Thyroid gland (tissue), 4 donors: ENCODE measurements at places on chromosomes 7 and 10. TPM values are rescaled to one million over a fixed set of nuclear protein-coding genes. Genes with fewer than 3 reads are reported as not detected.
A peak's percentile ranks its signal among the peaks of the same experiment; 100 is the strongest.

Gene SLC13A1
- total RNA-seq: not detected

GRCh38 chr10:69096045-69096444 lies 8.1 kb downstream of the SRGN start:
- DNase-seq: no peak

DNA sequence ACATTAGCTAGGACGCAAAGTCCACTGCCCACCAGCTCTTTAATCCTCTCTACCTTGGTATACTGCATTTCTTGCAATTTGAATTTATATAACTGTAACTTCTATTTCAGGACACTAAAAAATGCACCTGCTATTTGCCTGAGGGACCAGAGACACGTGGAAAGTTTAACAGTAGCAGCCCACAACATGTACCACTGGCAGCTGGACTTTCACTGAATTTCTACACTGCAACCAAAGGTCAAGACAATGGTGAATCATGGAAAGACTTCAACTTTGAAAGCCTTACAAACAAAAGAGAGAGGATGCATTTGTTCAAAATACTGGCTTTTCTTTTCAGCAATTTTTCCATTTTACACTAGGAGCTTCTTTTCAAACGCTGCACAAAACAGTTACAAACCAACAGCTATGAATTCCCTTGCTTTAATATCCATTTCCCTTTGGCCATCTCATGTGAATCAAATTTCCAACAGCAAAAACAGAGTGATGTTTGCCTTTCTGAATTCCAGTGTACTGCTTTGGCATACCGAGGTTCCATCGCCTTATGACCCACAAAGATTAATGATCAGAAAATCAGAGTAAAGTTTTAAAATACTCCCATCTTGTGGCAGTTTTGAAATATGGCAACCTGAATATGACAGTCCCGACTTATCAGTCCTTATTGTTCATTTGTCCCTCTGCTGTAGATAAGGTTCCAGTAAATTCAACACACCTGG lies 29.9 kb upstream of the HNRNPH3 start:
- no peak for DNase-seq

Gene TRPV5
- not detected for total RNA-seq

Gene CARD11
- total RNA-seq: 2.5 TPM

GRCh38 chr7:30510124-30511075 lies 5.8 kb upstream of the GGCT start:
- DNase-seq: peak; percentile 48

DNA sequence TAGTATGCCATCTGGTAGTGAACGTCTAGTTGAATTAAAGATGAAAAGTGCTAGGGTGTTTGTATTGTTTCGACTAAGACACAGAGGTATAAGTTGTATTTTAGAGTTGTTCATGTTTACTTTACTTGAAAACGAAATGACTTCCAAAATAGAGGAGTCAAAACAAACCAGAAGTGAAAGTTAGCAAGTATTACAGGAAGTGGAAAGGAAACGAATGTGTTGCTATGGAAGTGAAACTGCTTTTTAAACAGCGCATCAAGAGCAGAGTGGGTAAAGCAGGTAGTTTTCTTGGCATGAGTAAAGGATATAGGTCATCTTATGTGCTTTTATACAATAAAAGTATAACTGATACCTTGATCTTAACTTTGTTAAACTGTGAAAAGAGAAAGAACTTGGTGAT lies 20.0 kb upstream of the GALNTL5 start:
- DNase-seq: no peak

DNA sequence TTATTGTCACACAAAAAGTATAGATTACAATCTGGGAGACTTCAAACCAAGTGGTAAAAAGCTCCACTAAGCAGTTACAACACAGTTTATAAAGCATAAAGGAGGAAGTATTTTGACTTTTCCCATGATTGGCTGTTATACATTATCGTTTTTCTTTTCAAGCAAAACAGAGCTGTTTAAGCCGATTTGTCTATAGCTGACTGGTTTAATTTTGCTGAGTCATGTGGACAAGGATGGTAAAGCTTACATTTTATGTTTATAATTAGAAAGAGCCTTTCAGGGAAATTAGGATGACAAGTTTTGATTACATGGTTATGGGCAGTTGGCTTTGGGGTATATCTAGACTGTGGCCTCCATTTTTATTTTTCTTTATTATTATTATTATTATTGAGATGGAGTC lies 152.5 kb upstream of the STK17A start:
- DNase-seq: no peak
